ENCODE measurements at places on chromosomes 5 and 9.

- DNase-seq: no peak
Measured at GRCh38 chr5:138605254-138605972, 30.2 kb upstream of the HSPA9 start.

DNA sequence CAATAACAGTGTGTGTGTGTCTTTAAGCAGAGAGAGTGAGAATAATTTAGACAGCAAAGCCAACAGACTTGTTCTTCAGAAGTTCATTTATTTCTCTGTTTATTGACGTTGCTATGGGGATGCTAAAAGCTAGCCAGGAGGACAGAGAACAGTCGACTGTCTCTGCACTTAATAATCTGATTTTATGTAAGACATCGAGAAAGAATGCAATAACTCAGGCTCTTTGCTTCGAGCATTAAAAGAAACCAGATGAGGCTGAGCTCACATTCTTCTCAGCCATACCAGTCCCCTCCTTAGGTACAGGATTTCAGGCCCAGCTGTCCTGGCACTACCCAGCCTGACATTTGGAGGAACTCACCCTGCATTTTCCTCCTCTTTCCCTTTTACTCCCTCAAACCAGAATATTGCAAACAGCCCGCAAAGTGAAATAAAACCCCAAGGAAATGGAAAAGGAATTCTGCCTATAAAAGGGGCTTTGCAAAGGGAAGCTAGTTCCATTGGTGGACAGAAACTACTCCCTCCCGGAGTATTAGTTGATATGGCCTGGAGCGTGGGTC lies 44.5 kb upstream of the DPYSL3 start:
- no peak for DNase-seq

- no peak for DNase-seq
Measured at GRCh38 chr9:34958411-34958982, 412 bp downstream of the PHF24 start.

DNA sequence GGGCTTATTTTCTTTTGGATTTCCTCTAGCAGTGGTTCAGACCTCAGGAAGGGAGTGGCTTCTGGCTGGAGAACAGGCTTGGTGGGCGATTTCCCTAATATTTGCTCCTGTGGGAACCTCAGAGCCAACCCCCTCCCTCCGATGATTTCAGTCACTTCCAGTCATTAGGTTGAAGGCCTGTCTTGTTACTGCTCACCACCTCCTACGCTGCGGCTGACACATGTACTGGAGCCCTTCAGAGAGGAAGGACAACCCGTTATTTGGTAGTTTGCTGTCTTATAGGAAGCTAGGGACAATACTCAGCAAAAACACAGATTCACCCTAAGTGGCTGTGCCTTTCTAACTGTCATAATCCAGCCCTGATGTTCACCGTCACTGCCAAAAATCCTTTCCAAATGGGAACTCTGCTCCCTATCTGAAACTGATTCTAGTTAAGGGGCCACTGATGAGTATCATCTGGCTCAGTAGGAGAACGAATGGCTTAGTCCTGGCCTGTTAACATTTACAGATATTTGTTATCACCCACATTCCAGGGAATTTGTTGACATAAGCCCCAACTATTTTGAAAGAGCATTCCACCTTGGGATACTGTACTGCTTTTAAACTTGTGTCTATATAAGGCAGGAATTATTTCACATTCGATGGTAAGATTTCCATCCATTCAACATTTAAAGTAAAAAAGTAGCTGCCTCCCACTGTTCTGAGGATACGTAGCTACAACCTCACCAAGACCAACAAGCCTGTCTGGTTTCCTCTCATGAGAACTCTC lies 29.3 kb upstream of the ANKH start:
- no peak for DNase-seq

GRCh38 chr5:53089481-53089991 lies 20.0 kb downstream of the MOCS2 start:
- DNase-seq: no peak

DNA sequence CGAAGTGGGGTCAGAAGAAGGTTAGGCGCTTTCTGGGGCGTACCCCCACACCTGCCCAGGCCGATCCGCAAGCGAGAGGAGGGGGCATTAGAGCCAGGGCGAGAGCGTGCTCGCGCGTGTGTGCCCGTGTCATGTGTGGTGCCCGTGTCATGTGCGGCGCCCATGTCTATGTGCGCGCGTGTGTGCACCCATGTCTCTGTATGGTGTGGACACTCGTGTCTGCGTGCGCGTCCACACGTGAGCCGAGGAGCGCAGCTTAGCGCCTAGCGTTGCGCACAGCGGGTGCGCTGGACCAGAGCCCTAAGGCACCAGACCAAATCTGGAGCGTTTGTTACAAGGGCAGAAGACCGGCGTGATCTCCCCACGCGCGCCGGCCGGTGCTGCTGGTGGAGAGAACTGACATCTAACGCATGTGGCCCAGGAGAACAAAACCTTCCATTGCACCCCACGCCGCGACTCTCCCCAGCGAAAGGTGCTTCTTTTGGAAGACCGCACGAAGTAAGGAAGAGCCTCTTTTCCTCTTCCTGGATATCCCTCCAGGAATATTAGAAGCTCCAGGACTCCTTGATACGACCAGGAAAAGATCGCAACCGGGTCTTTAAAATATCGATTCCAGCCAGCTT lies 644 bp downstream of the NIM1K start:
- DNase-seq: peak; percentile 39

DNA sequence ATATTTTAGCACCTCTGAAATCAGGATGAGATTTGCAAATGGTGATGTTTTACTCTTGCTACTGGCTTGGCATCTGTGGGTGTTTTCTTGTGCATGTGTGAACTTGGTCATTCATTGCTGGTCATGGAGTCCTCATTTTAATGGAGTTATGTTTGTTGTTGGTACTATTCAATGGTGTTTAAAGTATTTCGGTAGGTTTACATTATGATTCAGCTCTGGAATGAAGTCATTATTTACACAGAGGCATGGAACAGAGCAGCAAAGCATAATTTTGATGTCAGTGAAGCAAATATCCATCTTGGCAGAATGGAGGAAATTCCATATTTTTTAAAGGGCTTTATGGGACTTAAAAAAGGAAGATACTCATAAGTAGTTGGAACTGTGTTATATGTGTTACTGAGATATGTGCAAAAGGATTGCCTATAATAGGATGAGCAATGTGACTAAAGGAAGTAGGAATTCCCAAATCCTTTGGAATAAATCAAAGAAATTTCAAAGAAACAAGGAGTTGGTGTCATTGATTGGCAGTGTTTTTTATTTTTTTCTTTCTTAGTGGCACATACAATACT lies 147.4 kb downstream of the ACTBL2 start:
- no peak for DNase-seq
